Pulmonary artery endothelial cell (primary cell): ENCODE measurements at places on chromosomes 7 and 10. TPM values are rescaled to one million over a fixed set of nuclear protein-coding genes. Genes with fewer than 3 reads are reported as not detected.

CALN1 gene
- total RNA-seq: not detected in 2 replicates

GIMAP4 gene
- 60.1 and 63.4 TPM in 2 replicates for total RNA-seq

ERVW-1 gene
- total RNA-seq: not detected in 2 replicates

EEPD1 gene
- 0.28 and 0.33 TPM in 2 replicates for total RNA-seq

MSMB gene
- total RNA-seq: not detected in 2 replicates

CYP3A4 gene
- total RNA-seq: not detected in 2 replicates

NPSR1 gene
- not detected in 2 replicates for total RNA-seq
